ENCODE measurements at places on chromosomes 3 and 15. TPM values are rescaled to one million over a fixed set of nuclear protein-coding genes. Genes with fewer than 3 reads are reported as not detected.

Gene DNAH12
- 0.45 TPM for total RNA-seq

DNA sequence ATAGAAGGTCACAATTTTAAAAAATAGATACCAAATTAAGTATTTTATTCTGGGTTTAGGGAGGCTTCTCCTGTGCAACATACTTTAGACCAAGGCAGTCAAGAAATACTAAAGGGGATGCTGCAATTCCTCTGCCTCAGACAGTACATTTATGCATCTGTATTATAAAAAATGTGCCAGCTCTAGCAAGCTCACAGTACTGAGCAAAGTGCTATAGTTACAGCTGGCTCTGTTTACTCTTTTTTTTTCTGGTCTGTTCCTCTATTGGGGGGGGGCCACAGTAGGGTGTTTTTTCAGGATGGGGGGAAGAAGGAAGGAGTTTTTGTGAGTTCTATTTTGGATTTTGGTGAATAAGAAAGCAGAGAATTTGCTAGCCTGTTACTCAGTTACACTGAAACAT, 185.0 kb downstream of the TIGIT start:
- no peak for DNase-seq

DNA sequence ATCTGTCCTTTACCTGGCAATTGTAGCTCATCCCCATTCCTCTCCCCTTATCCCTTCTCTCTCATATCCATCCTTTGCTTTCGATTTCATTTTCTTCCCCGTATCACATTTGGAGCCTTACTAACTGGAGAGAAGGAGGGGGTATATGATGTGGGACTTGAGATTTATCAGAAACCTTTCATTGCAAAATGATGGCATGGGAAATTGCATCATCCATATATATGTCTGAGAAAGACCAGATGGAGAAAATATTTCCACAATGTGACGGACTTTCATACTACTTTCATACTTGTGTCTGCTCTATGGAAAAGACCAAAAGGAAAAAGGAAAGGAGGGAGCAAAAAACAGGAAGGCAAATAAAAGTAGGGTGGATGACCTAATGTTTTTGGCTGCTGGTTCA, 675.2 kb downstream of the AGBL1 start:
- DNase-seq = no peak

GRCh38 chr3:27628026-27628750, 93.9 kb downstream of the EOMES start:
- no peak for DNase-seq

- no peak for DNase-seq
Measured at GRCh38 chr3:114154321-114154821, 24.5 kb downstream of the DRD3 start.

DNA sequence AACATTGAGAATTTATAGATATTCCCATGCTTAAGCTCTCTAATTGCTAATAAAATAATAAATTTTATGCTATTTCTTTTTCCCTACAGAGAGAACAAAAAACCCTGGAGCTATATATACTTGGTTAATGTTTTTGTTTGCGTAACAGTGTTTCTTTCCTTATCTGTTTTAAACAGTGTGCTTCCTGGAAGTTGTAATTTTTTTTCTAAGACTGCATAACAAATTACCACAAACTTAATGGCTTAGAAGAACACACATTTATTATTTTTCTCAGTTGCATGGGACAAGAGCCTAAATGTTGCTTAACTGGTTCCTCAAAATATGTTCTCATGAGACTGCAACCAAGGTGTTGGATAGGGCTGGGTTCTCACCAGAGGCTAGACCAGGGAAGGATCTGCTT, 49.7 kb upstream of the DPH6 start:
- DNase-seq = no peak

- DNase-seq = no peak
Measured at GRCh38 chr3:141394560-141394959, 26.3 kb downstream of the ZBTB38 start.

Gene FMN1
- total RNA-seq = 2.6 TPM
